ENCODE measurements at places on chromosomes 2 and 18.

DNA sequence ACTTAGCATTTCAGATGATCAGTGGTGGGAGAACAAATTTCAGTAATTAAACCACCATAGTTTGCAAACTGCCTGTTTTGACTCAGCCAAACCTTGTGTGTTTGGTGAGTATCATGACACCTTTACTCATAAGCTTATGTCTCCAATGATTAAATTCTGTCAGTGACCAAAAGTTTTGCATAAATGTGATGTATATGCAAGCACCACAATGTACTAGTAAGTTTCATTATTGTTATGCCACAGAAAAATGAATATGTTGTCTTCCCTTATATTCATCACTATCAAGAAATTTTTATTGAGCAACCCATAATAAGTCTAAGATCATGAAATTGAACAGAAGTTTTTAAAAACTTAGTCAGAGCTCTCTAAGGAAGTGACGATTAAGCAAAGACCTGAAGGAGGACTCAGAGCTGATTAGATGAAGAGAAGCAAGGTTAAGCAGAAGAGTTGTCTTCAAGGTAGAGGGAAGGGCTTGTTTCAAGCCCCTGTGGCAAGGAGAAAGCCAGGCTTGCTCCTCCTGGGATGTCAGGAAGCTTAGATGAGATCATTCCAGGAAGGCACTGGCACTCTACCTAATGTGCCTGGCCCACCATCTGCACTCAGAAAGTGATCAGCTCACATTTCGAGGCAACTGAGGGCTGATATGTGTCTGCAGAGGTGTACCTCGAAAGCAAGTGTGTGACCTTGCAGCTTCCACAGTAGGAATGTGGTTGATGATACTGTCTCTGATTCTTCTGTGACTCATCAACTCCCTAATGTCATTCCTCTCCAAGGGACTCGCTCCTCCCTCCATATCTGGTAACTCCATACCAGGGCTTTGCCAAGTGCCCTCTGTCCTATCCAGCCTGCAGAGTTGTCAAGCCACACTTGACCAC is 54.7 kb downstream of the KCTD18 start:
- DNase-seq, result no peak

DNA sequence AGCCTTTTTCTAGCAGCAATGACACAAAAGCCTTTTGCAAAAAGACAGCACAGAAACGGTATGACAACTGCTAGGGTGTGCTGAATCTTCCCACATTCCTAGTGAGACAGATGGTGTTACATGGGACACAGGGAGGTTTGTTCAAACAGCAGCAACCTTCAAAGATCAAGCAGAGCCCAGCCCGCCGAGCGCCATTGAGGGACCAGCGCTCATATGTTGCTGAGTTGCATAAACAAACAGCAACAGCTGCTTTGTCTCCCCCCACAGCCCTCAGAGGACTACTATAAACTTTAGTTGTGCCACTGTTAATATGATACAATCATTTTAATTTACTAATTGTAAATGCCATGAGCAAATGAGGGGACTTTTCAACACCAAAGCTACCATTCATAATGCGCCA is 117.7 kb downstream of the ZEB2 start:
- DNase-seq, result no peak

DNA sequence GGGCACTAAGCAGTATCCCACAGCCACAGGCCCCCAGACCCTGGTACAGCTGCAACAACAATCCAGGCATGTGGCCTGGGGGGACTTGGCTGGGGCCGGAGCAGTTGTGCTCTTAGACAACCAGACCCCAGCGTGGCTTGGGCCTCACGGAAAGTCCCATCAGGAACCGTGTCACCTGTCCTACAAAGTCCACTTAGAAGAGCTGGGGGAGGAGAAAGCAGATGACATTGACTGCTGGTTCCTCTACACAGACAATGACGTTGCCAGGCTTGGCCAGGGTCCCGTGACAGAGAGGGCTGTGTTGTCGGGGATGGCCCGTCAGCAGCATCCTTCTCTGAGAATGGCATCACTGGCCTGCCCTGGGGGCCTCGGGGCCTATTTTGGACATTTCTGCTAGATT is 124.5 kb downstream of the SEPTIN10 start:
- no peak for DNase-seq

- peak; percentile 68 for DNase-seq
Measured at GRCh38 chr2:74333175-74333574, 10.0 kb downstream of the SLC4A5 start.

DNA sequence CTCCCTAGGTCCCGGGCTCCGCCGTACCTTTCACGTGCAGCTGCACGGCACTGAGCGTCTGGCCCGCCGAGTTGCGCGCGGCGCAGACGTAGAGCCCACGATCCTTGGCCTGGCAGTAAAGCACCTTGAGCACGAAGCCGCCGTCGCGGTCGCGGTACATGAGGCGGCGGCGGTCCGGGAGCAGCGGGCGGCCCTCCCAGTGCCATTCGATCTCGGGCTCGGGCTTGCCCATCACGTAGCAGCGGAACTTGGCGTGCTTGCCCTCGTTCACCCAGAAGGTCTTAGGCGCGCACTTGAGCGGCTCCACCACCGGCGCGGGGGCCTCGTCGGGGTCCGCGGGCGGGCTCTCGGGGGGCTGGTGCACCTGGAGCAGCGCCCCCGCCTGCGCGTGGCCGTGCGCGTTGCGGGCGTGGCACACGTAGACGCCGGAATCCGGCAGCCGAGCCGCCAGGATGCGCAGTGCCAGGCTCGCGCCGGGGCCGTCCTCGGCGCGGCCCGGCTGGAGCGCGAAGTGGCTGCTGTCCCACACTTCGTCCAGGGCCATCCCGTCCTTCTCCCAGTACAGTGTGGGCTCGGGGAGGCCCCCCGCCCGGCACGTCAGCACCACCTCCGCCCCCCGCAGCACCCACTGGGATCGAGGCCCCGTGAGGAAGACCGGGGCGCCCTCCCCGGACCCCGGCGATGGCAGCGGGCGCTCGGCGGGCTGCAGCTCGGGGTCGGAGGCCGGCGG is 980 bp downstream of the OBSL1 start:
- DNase-seq, result peak; percentile 47

- DNase-seq, result no peak
Measured at GRCh38 chr2:113278742-113279139, at the start of gene PAX8. PAX8 (minus strand) TSS chr2:113278921; CDS start chr2:113278394, 527 bp downstream.

GRCh38 chr2:142300517-142300916 is 169.7 kb upstream of the LRP1B start:
- no peak for DNase-seq

DNA sequence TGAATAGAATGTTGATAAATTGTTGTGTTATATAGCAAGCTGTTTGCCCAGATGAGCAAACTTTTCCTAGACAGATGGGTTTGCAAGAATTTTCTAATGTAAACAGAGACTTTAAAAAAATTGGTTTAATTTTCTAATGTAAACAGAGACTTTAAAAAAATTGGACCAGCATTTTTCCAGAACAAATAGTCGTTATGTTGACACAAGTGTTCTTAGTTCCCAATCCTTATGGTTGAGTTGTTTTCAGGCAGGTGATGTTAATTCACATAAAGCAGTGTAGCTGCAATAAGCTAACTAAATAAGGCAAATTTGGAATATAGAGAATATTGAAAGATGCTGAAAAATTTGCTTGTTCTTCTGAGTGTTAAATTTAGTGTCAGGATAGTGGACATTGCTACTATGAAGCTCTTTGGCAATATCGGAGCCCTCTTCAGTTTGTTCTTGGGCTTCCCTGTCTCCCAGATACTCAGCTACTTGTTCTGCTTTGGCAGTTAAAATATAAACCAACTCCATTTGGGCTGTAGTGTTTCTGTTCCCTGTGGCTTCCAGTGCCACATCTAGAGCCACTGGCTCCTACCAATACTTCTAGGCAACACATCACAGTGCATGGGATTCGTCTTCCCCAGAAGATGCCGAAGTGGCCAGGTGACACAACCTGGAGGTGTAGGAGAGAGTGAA is 105.7 kb downstream of the DYNAP start:
- no peak for DNase-seq

GRCh38 chr2:224436634-224437033 is 34.7 kb upstream of the FAM124B start:
- peak; percentile 26 for DNase-seq

- no peak for DNase-seq
Measured at GRCh38 chr2:68696554-68696953, 38.1 kb upstream of the ARHGAP25 start.

DNA sequence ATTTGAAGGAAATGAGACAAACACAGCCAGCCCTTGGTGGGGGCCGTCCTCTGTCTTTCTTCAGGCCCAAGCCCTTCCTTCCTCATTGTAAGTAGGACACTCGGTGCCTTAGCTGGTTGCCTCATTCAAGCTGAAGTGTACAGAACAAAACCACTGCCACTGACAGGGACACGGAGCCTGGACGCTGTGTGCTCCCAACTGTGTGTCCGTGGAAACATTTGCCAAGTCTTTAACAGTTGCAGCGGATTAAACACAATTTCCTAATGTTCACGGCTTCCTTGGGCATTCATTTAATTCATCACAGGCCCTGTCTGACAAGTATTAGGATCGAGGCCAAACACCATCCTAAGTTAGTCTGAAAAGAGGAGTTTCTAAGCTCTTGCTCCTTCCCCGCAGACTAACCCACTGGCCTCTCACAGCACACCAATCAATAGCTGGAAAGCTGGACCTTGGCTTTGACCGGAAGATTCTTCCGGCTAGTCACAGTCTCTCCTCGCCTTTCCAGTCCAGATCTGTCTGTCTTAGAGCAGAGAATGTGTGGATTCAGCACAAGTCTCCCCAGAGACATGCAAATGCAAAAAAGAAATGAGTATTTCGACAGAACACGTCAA is 68.7 kb upstream of the ACSL3 start:
- DNase-seq, result peak; percentile 73

- no peak for DNase-seq
Measured at GRCh38 chr18:28185121-28185520, 8.2 kb upstream of the CDH2 start.

- DNase-seq, result no peak
Measured at GRCh38 chr18:59265246-59265973, 7.8 kb downstream of the RAX start.

- DNase-seq, result no peak
Measured at GRCh38 chr2:177711483-177712265, 319.1 kb downstream of the AGPS start.

- DNase-seq, result no peak
Measured at GRCh38 chr2:75157435-75157834, 41.9 kb downstream of the TACR1 start.

Measured in cardiac muscle cell (in vitro differentiated cells and primary cell).